ENCODE measurements at places on chromosomes 11 and 22.

DNA sequence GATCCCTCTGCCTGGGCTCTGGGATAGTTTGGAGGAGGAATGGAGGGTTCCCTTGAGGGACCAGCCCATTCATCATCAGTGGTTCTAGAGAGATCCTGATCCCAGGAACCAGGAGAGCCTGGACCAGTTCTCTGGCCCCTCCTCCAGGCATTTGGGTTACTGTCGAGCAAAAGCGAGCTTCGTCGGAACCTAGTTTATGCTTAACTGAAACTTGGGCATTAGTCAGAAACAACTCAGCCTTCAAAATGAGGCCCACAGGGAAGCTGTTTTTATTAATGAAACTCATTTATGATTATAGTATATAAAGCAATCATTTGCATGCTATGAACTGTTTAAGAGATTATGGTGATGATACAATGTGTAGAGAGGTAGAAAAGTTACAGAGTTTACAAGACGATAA lies 61.4 kb downstream of the LIF start:
- DNase-seq, result no peak

DNA sequence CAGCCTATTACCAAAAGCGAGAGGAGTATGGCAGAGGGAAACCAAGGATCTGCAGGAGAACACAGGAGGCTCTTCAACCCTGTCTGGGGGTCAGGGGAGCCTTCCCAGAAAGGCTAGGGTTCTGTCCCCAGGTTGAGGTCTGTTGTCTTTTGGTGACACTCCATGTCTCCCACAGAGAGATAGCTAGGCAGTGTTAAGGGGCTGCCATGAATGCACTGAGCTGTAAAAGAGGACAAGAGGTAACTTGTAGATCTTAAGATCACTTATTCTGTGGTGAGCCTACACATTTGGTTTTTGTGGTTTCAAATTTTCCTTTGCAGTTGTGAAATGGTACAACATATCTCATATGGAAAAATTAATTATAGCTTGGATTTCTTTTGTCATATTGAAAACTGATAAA lies 6.0 kb upstream of the ACER3 start:
- DNase-seq, result no peak

GRCh38 chr11:76313913-76314740 lies 66.8 kb downstream of the THAP12 start:
- DNase-seq, result peak; percentile 15

GRCh38 chr11:117070016-117070415 lies 28.2 kb downstream of the SIK3 start:
- no peak for DNase-seq

DNA sequence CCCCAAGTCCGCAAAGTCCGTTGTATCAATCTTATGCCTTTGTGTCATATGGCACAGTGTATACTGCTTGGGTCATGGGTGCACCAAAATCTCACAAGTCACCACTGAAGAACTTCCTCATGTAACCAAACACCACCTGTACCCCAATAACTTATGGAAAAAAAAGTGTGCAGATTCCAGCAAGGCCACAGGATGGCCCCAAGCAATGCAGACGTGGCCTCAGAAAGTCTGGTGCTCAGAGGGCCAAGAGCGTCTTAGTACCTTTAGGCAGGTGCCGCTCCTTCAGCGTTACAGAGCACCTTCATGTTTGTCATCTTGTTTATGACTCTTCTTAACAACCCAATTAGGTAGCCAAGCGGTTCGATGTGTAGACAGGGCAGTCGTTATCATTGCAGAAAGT lies 65.3 kb downstream of the PRDM11 start:
- no peak for DNase-seq

GRCh38 chr22:30021881-30022619 lies 58.2 kb upstream of the HORMAD2 start:
- DNase-seq, result no peak

DNA sequence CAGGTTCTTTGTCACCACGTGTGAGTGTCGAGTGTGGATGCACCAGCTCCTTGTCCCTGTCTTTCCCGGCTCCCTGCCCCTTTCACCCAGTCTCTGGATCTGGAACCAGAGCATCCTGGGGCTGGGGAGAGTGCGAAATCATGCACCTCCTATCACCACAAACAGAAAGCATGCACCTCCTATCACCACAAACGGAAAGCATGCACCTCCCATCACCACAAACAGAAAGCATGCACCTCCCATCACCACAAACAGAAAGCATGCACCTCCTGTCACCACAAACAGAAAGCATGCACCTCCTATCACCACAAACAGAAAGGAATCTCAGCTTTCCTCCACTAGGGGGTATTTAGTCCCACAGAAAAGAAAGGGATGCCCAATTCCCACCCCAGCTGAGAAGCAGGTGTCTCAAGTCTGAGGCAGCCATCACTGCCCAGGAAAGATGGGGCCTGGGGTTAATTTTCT lies 5.9 kb upstream of the GLB1L3 start:
- DNase-seq, result peak; percentile 24

DNA sequence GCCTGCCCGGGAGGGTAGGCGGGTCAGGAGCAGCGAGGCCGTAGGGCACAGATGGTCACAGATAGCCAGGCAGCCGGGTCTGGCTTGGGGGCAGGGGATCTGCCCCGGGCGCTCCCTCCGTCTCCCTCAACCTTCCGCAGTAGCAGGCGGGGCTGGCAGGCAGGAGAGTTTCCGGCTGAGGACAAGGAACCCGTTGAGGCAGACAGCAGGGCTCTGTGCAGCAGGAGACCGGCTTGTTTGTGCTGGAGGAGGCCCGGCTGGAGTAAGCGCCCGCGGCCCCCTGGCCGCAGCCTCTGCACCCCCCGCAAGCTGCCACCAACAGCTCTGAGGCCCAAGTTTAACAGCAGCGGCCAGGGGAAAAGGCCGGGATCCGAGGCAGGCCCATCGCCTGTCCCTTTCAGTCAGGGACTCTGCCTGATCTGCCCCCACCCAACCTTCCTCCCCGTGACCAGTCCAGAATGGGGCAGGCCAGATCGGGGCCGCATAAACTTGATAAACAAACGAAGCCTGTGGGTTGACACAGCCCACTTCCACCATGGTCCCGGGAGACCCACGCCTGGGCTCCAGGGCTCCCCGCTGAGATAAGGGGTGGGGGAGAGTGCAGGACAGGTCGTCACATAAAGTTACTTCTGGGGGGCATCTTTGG lies 13.6 kb downstream of the SCARF2 start:
- no peak for DNase-seq

GRCh38 chr11:10538924-10539323 lies 2.1 kb downstream of the RNF141 start:
- DNase-seq, result no peak

- no peak for DNase-seq
Observed at GRCh38 chr22:50607659-50608020, 7.0 kb downstream of the MAPK8IP2 start.

- no peak for DNase-seq
Observed at GRCh38 chr11:86161837-86162236, 82.7 kb upstream of the EED start.

- peak; percentile 86 for DNase-seq
Observed at GRCh38 chr11:17786824-17787525, 52.4 kb downstream of the KCNC1 start.

DNA sequence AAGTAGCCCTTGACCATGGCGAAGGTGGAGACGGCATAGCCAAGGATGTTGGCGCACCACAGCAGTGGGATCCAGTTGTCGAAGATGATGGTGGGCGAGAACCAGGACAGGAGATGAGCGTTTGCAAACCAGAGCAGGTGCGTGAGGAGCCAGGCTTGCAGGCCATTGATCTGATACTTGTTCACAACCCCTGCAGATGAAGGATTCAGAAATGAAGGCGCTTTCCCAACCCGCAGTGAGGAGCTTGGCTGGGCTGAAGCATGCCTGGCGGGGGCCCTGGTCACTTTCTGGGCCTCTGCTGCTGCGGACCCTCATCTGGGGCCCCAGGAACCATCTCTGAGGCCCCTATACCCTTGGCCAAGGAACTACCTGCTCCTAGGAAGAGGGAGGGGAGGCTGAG lies 6.9 kb downstream of the DHCR7 start:
- DNase-seq, result no peak

- DNase-seq, result no peak
Observed at GRCh38 chr11:12260731-12261521, 116.4 kb upstream of the PARVA start.

DNA sequence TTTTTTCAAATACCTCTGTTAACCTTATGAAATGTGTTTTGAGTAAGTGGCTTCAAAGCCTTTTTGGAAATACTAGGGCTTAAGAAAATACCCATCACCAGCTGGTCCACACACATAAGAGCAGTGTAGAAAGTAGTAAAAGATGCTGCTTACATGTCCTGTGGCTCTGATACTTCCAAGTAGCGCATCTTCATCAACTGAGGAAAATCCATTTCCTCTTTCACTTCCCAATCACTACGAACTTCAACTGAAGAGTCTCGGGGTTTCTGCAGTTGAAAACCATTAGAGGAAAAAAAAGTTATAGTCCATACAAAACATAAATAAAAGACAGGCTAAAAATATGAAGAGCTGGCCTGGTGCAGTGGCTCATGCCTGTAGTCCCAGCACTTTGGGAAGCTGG lies 8.5 kb downstream of the EIF3D start:
- no peak for DNase-seq

DNA sequence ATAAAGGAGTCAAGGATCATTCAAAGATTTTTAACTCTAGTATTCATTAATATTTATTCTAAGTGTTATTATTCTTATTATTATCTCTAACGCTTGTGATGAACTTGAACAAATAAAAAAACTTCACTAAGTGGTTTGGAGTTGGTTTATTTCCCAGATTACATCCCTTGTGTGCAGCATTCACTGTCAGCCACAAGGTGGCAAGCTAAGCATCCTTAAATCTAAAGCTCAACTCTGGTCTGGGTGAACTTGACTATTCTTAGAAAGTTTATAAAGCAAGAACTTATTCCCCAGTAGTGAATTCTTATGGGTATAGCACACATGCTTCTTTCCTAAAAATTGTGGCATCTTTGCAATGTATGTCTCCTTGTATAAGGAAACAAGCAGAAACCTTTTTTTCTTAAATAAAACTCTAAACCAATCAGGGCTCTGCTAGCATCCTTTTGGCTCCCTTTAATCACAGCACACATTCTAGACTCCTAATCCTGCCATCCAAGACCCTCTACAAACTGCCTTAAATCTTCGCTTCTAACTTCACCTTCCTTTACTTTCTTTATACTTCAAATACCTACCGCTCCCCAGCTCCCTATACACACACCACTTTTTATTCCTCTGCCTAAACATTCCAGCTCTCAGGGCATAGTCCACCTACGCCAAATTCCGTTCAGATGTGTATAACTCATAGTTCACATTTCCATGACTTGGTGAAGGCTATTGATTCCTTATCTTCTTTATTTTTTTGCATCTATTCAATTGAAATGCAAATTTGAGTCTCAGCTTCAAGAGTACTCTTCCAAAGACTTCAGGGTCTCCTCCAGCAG lies 1068.8 kb downstream of the DLG2 start:
- DNase-seq, result peak; percentile 79

- peak; percentile 86 for DNase-seq
Observed at GRCh38 chr11:64331569-64332371, 8.2 kb upstream of the CCDC88B start.

DNA sequence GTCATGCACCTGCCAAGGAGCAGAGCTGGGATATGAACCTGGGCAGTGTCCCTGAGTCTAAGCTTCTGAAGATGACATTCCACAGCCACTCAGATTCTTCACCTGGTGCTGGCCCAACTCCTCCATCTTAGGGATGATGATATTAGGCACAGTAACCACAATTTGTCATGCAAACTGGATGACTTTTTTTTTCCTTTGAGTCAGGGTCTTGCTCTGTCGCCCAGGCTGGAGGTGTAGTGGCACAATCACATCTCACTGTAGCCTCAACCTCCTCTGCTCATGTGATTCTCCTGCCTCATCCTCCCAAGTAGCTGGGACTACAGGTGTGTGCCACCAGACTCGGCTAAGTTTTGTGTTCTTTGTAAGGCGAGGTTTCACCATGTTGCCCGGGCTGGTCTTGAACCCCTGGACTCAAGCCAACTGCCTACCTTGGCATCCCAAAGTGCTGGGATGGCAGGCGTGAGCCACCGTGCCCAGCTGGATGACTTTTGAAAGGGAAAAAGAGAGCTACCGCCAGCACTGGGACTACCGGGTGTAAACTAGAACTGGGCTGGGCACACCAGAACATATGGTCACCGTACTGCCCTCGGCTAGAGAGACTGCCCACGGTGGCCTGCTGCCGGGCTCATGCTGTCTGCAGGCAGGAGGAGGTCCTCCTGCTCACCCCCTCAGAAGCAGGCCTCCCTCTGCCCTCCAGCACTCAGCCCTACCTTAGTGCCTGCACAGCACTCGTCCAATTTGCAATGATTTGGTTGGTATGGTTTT lies 77.7 kb downstream of the NAT10 start:
- DNase-seq, result no peak

DNA sequence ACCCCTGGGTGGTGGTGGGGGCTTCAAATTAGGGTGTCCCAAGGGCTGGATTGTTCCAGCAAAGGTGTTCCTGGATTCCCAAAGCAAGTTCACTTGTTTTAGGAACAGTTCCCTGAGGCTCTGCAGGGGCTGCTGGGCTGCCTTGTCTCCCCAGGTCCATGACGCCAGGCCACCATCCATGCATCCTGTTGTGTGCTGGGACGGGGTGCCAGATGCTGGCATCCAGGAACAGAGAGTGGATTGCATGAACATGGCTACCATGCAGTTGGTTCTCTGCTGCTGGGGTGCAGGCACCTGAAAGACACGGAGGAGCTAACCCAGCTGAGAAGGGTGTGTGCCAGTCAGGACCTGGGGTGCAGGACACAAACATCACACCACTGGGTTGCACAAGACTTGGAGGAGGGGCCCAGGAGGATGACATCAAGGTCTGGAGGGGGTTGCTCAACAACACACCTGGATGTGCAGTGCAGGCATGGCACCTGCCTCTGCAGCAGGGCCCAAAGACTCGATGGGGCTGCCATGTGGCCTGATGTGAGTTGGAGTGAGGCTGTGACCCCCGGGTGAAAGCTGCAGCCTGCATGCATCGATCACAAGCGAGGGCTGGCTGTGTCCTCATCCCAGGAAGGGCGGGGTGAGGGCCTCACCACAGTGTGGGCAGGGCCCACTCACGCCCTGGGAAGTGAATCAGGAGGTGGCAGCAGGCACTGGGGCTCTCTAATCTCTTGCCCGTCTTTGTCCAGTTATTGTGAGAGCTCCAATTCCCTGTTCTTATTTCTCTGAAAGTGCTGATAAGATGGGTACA lies 74.0 kb upstream of the CLDN5 start:
- no peak for DNase-seq

DNA sequence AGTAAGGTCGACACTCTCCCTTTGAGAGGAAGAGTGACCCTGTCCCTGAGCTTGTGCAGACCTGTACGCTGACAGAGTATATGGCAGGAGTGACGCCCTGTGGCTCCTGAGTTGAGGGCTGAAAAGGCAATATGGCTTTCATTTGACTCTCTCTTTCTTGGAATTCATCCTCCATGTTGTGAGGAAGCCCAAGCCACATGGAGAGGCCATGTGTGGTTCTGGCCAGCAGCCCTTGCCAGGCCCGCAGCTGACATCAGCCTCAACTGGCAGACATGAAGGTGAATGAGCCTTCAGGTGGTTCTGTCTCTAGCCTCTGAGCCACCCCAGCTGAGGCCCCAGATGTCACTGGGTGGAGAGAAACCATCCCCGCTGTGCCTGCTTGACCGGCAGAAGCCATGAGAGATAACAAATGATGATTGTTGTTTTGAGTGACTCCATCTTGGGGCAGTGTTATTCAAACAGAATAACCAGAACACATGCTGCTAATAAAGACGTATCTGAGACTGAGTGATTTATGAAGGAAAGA lies 31.9 kb downstream of the SMIM38 start:
- no peak for DNase-seq

Data from choroid plexus epithelial cell (primary cell).